ENCODE measurements at places on chromosomes 5 and 9. TPM values are rescaled to one million over a fixed set of nuclear protein-coding genes. Genes with fewer than 3 reads are reported as not detected.

LCN12 gene
- 42.9 TPM for total RNA-seq

RFX3 gene
- total RNA-seq, result 17.8 TPM

CDH6 gene
- 196 TPM for total RNA-seq

DNA sequence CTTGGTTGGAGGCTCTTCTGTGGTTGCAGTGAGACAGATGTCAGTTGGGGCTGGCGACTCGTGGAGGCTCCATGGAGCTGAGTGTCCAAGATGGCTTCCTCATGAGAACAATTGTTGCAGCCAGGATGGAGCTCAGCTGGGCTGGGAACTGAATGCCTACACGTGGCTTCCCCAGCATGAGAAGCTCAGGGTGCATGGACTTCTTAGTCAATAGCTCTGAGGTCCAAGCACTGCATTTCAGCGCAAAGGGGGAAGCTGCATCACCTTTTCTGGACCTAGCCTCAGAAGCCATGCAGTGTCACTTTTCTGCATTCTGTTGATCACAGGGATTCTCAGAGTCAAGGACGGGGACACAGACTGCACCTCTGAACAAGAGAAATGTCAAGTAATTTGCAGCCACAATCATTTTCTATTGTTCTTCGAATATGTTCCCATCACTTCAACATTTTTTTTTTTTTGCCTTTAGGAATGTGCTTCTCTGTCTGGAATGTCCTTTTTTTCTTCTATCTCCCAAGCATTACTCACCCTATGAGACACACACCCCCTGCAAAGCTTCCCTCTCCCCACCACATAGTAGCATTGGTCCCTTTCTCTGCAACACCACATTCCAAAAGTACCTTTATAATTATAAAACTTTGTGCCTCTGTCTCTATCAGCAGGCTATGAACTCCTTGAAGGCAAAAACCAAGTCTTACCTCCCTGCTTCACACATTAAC lies 57.5 kb upstream of the STK32A start:
- no peak for DNase-seq

DNA sequence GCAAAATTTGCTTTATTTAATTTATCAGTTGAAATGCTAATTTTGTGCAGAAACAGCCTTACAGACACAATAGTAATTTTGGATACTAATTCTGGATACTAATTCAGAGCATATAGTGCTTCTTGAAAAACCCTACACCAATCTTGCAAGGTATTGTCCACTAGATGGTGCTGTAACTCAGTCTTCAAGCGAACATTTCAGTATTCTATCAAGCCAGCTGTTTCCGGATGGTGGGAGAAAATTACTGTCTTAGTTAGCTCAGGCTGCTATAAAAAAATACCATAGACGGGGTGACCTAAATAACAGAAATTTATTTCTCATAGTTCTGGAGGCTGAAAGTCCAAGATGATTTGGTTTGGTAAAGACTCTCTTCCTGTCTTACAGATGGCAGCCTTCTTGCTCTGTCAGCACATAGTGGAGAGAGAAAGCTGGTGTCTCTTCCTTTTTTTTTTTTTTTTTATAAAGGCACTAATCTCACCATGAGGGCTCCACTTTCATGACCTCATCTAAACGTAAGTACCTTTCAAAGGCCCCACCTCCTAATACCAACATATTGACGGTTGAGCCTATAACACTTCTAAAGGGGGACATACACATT lies 1306.5 kb upstream of the CDH9 start:
- DNase-seq, result no peak

Data from kidney (tissue), 22 donors.